ENCODE measurements at places on chromosomes 12 and 14.

DNA sequence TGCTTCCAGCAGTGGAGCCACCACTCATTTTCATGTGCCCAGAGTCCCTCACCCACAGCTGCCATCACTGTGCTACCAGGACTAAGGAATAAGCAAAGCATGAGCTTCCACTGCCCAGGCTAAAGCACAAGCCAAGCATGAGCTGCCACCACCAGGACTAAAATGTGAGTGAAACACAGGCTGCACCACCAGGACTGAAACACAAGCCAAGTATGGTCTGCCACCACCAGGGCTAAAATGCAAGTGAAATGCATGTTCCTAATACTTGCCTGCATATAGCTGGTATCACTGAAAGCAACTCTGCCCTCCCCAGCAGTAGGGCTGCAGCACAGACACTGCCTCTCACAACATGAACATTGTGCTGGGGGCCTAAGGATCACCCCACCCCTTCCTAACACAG lies 30.0 kb downstream of the CEP83 start:
- no peak for DNase-seq

DNA sequence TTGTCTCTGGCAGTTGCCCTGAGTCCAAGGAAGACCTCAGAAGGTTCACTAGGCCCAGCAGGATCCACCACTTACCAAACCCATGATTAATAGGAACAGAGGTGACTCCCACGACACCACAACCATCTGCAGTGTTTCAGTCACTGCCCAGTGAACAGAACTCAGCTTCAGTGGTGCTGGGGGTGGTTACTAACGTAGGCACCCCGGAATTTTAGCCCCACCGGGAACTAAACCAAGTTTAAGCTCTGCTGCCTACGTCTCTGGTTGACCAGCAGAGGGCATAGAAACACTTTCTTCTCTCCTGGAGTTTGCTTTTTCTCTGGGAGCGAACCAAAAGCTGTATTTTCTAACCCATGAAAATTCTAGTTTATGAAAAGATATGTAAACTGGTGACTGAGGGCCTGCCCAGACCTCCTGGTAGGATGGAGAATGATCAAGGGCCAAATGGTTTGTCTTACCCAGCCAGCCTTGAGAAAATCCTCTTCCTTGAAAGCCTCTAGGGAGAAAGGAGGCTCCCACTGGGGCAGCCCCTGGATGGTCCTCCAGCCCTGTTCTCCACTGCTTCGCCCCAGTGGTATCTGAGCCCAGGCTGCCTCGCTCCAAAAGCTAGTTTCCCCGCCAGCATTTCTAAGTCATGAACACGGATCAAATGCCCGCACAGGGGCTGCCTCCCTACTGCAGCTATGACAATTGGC lies 379.8 kb downstream of the DPF3 start:
- peak; percentile 58 for DNase-seq

GRCh38 chr14:93549595-93549994 lies 118.9 kb downstream of the UNC79 start:
- DNase-seq = no peak

- DNase-seq = no peak
Observed at GRCh38 chr14:91778217-91778616, 46.3 kb upstream of the CATSPERB start.

DNA sequence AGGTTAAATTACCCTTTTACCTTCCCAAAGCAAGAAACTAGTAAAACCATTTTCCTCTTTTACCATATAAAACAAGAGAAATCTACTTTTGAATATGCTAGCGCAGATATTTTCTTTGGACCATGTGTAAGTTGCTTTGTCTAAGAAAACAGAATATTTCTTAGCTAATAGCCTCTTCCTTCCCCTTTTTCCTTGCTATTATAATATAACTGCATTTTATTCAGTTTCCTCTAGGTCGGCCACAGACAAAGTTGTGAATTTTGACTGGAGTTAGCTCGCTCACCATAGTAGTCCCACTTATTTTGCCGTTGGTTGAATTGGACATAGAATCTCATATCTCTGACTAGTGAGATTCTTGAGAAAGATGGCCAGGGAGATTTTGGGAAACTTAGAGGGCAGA lies 115.6 kb downstream of the PLEKHA5 start:
- no peak for DNase-seq

GRCh38 chr12:130435331-130435730 lies 97.6 kb downstream of the PIWIL1 start:
- DNase-seq = no peak

GRCh38 chr12:27504507-27504906 lies 19.5 kb upstream of the PPFIBP1 start:
- DNase-seq = no peak

- DNase-seq = no peak
Observed at GRCh38 chr14:93731753-93732152, 56.5 kb downstream of the PRIMA1 start.

DNA sequence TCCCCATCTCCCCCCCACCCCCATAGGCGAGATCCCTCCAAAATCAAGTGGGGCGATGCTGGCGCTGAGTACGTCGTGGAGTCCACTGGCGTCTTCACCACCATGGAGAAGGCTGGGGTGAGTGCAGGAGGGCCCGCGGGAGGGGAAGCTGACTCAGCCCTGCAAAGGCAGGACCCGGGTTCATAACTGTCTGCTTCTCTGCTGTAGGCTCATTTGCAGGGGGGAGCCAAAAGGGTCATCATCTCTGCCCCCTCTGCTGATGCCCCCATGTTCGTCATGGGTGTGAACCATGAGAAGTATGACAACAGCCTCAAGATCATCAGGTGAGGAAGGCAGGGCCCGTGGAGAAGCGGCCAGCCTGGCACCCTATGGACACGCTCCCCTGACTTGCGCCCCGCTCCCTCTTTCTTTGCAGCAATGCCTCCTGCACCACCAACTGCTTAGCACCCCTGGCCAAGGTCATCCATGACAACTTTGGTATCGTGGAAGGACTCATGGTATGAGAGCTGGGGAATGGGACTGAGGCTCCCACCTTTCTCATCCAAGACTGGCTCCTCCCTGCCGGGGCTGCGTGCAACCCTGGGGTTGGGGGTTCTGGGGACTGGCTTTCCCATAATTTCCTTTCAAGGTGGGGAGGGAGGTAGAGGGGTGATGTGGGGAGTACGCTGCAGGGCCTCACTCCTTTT lies 2.7 kb downstream of the GAPDH start:
- no peak for DNase-seq

DNA sequence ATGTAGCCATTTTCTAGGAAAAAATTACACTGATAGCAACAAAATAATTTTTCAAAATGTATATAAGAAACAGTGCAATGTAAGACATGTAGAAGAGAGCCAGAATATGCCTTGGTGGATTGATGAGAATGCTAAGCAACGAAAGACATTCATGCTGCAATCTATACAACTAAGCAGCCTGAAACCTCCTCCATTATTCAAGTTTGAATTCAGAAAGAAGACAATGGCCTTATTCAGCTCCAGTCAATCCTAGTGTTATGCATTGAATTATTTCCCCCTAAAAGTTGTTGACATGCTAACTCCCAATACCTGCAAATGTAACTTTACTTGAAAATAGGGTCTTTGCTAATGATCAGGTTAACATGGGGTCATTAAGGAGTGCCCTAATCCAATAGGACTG lies 73.5 kb downstream of the BTG1 start:
- DNase-seq = no peak

DNA sequence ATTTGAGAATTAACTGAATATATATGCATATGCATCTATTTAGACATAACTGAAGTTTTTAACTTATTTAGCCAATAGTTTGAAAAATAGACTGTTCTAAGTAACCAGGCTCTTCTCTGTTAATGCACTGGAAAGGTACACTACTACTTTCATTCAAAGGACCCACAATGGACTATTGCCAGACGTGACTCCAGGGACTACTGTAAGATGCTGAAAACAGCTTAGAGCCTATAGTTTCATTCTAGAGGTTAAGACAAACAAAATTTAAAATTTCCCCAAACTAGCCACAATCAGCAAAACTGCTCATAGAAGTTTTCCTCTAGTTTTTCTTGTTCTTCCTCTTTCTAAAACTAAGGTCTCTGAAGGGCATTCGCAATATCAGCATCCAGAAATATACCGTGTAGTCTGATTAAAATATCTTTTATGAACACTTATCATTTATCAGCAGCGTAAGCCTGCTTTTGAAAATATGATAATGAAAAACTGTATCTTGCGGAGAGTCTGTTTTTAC lies 10.4 kb downstream of the APPL2 start:
- no peak for DNase-seq

DNA sequence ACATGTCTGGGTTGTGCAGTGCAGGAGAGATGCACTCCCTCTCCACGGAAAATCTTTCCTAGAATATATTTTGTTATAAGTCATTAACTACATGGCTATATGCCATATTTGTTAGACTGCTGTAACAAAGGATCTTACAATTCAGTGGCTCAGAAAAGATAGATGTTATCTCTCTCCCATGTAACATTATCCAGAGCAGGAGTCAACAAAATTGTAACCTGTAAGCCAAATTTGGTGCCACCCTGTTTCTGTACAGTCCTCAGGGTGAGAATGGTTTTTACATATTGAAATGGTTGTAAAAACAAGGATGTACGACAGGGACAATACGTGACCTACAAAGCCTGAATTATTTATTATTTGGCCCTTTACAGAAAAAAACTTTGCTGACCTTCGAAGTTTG lies 155.5 kb downstream of the KIF21A start:
- DNase-seq = no peak
